ENCODE measurements at places on chromosomes 16 and 17.

DNA sequence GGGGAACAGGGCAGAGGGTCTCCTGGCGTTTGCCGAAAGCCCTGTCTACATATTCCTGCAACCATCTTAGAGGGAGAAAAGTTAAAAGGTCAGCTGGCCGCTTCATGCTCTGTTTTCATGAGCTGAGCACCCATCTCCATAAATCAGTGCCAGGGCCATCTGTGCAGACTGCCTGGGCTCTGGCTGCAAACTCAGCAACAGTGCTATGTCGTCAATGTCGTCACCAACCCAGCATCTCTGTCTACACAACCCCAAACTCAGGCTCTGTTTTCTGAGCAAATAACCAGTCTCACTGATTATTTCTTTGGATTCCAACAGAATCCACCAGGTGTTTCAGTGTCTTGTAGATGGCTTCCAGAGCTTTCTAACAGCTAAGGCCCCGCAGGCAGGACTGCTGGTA is 65.0 kb downstream of the HS3ST2 start:
- DNase-seq = no peak

- peak; percentile 26 for DNase-seq
Observed at GRCh38 chr17:46002311-46002972, 3.4 kb downstream of the STH start.

DNA sequence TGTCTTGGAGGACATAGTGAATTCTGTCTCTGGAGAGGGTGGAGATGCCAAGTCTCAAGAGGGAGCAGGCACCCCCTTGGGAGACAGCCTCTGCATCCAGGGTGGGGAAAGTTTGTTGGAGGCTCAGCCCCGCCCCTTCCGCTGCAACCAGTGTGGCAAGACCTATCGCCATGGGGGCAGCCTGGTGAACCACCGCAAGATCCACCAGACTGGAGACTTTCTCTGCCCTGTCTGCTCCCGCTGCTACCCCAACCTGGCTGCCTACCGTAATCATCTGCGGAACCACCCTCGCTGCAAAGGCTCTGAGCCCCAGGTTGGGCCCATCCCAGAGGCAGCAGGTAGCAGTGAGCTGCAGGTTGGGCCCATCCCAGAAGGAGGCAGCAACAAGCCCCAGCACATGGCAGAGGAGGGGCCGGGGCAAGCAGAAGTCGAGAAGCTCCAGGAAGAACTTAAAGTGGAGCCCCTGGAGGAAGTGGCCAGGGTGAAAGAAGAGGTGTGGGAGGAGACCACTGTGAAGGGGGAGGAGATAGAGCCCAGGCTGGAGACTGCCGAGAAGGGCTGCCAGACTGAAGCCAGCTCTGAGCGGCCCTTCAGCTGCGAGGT is 5.2 kb downstream of the ZNF646 start:
- no peak for DNase-seq

GRCh38 chr16:72241930-72242329 is 70.0 kb upstream of the PMFBP1 start:
- no peak for DNase-seq

DNA sequence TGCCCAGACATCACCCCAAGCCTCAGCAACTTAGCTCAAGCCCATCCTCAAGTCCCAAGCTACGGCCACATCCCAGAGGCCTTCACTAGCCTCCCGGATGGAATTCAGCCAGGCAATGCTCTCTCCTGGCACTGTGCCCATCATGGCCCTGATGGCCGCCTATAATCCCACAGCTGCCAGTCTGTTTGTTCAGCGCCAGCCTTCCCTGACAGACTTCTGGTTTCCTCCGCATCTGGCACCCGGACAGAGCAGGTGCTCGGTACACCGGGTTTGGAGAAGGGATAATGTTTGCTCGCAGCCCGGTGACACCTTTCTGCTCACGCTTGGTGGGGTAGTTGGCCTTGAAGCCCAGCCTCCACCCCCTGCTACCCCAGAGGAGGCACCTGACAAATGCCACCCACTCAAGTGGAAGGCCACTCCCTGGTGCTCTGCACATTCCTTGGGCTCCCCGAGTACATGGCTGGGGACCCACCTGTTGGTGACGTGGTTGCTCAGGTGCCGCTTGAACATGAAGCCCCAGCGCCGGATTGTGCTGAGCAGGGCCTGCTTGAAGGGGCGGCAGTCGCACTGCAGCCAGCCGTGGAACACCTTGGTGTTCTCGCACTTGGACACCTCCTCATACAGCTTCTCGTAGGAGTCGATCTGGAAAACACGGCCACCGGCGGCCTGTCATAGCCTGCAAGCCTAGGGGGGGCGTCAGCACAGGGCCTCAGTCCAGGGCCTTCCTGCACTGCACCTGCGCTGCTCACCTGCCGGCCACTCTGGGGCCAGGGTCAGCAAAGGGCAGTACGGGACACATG is 47.1 kb downstream of the DNAH17 start:
- no peak for DNase-seq

- no peak for DNase-seq
Observed at GRCh38 chr16:80197741-80198201, 343.0 kb upstream of the DYNLRB2 start.
